CD8-positive, alpha-beta memory T cell (primary cell): ENCODE measurements at places on chromosomes 16 and 17. TPM values are rescaled to one million over a fixed set of nuclear protein-coding genes. Genes with fewer than 3 reads are reported as not detected.

DNA sequence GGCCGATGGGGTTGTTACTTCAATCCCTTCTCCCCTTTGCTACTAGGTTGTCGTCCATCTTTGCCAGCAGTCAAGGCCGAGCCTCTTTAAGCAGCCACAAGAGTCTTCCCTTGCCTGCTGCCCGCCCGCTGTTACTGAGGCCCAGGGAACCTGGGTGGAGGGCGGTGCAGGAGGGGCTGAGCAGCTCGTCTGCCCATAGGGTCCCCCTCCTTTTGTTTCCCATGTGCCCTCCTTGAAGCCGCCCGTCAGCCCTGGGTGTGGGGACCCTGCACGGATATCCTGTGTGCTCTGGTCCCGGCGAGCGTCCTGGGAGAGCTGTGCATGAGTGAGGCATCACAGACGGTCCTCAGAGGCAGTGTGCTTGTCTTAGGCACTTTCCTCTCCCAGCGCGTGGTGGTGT lies 37.9 kb upstream of the CAPN15 start:
- no peak for DNase-seq

DNA sequence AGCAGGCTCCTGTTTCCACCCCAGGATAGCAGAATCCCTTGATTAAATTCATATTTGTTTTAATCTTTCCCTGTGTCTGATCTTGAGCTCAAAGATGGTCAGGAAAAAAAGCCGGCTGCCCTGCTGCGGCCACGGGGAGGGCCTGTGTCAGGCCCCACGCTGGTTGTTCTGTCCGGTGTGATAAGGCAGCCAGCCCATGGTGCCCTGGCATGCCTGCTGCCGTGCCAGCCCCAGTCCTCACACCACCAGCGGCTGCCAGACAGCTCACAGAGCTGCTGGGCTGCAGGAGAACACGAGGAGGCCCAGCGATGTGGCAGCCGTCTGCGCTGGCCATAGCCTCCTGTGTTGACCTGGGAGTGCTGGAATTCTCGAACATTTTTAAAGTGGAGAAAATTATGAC lies 34.7 kb upstream of the BRD7 start:
- DNase-seq: no peak

GRCh38 chr17:77909236-77909635 lies 49.3 kb upstream of the TNRC6C start:
- no peak for DNase-seq

DNA sequence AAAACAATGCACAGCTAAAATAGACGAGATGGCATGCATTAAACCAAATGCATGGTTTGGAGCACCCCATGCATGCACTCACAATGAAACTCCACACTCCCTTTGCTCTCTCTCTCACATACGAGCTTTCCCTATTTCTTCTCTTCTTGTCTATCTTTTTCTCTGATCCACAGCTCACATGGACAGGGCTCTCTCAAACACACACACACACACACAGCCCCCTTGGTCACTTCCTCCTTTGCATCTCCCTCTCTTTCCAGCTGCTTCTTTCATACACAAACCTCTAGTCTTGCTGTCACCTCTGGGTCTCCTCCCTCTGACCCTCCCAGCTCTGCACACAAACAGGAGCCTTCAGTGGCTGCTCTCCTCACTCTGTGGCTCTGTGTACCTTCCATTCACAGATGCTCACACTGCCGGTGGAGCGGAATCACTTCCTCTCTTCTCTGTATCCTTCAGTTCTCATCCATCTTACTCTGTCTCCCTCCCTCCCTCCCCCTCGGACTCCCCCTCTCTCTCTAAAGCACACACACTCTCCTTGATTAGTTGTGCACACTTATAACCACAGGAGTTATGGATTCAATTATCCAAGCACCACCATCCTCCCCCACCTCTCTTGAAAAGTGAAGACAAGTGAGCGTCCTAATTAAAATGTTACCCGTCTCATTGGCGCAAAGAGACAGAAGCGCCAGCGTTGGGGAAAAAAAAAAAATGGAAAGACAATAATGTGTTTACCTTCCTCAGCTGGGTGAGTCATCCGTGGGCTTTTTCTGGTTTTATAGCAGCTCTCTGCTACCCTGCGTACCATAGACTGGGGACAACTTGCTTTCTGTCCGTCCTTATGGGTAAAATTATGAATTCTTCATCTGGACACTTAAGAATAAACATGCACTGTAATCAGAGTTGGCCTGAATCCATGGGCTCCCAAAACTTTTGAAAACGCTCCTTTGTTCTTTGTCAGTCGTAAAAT lies 90.8 kb downstream of the SHISA6 start:
- no peak for DNase-seq

GRCh38 chr16:58933186-58933585 lies 199.1 kb upstream of the GOT2 start:
- DNase-seq: no peak

DNA sequence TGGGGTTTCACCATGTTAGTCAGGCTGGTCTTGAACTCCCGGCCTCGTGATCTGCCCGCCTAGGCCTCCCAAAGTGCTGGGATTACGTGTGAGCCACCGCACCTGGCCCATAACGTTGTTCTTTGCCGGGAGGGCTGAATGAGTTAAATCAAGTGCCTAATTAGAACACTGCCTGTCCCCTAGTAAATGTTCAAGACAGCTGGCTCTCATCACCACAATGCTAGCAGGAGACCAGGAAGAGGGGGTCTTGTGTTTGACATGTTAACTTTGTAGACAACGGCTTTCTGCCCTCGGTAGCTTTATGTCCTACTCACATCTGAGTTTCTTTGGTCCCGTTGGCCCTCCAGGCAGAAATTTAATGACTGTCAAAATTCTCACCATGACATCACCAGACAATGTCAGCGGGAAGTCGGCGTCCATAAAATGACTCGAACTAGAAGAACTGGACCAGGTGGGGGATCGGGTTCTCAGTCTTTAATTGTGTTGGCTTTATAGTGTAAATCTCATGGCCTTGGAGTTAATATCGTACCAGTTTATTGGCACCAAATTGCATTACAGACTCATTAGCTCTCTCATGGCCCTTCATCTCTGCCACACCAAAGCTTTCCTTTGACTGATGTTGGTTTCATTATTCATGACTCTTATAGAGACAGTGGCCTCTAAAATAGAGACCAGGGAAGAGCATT lies 11.4 kb upstream of the ITPRIPL2 start:
- no peak for DNase-seq

- DNase-seq: no peak
Observed at GRCh38 chr17:44266402-44267164, 1.4 kb downstream of the SLC4A1 start.

DNA sequence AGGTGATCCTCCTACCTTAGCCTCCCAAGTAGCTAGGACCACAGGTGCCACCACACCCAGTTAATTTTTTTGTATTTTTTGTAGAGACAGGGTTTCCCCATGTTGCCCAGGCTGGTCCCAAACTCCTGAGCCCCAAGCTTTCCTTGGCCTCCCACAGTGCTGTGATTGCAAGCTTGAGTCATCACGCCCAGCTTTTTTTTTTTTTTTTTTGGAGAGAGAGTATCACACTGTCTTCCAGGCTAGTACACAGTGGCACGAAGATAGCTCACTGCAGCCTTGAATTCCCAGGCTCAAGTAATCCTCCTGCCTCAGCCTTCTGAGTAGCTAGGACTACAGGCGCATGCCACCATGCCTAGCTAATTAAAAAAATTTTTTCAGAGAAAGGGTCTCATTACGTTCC lies 27.2 kb downstream of the HEATR9 start:
- no peak for DNase-seq

GRCh38 chr17:36136439-36136838 lies 32.8 kb downstream of the CCL4 start:
- no peak for DNase-seq

DNA sequence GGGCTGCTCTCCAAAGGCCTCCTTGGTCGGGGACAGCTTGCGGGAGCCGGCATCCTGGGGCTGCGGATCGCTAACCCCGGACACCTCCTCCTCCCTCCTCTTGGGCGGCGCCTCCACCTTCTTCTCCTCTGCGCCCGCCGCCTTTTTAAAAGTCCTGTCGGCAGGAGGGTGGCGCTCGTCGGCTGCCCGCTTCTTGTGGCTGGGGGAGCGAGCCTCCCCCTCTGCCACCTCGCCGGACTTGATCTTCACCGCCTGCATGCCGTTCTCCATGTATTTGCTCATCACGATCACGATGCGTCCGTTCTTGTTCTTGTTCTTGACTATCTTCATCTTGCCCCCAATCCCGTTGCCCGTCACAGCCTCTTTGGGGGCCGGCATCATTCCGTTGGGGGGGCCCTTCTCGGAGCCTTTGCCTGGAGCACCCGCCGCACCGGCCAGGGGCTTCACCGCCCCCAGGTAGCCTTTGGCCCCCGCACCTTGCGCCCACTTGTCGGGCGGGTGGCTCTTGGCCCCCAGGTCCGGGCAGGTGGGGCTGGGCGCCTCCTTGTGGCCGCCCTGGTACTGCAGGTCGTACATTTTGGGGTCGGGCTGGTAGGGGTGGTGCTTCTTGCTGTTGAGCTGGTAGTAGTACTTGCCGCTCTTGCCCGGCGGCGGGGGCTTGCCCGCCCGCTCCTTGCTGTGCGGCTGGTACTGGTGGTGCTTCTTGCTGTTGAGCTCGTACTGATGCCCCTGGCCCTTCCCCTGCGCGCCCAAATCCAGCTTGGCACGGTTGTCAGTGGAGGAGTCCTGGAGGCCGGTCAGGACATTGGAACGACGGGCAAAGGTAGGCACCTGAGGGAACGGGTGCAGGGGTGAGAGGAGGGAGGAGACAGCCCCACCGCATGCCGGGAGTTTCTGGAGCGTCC lies 4.4 kb downstream of the CBX4 start:
- DNase-seq: no peak

GRCh38 chr17:78501241-78502036 lies 75.8 kb downstream of the DNAH17 start:
- no peak for DNase-seq

DNA sequence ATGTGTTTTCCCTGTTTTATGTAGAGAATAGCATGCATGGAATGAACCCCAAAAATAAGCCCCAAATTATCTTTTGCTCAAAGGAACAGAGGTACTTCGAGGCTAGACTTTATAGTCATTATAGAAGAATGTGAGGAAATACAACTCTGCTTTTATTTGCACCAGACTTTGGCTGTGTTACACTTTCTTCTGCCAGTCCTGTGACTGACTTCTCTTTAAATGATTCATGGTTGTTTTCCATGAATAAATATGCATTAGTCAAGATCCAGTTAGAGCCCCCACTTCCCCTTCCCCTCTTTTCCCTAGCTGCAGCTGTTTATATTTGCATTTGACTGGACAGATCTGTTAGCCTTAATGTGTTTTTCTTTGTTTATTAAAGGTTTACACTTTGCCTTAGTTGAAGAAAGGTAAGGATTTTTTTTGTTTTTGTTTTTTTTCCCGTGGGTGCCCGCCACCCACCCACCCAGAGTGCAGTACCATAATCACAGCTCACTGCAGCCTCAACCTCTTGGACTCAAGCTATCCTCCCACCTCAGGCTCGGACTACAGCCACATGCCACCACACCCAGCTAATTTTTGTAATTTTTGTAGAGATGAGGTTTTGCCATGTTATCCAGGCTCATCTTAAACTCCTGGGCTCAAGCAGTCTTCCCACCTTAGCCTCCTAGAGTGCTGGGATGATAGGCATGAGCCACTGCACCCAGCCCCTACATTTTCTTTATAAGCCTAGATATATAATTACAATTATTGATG lies 152.6 kb downstream of the CYB561 start:
- no peak for DNase-seq

DNA sequence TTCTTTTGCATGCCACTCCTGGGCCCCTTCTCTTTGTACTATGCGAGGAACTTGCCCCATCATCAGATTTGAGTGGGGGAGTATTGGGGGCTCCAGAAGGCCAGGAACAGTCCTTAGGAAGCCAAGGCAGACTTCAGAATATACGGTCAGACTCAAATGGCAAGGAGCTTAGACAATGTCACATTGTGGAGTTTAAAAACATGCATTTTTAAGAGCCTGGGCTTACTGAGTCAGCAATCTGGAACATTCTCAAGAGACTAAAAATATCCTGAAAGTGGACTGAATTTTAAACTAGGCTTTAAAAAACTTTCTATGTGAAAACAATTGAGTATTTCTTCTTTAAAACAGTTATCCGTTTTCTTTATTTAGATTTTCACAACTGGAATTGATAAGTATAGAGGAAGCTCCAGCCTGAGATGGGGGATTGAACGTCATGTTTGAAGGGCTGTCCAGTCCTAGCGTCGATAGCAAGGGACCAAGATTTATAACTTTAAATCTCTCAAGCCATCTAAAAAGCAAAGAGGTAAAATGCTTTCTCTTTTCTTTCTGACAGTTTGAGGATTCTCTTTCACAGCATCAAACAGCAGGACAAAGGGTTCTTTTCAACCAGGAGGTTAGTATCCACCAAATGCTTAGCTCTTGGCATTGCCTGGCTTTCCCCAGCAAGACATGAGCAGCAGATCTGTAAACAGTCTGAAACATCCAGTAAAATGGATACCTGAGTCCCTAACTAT lies 45.8 kb upstream of the CDRT4 start:
- no peak for DNase-seq

DNA sequence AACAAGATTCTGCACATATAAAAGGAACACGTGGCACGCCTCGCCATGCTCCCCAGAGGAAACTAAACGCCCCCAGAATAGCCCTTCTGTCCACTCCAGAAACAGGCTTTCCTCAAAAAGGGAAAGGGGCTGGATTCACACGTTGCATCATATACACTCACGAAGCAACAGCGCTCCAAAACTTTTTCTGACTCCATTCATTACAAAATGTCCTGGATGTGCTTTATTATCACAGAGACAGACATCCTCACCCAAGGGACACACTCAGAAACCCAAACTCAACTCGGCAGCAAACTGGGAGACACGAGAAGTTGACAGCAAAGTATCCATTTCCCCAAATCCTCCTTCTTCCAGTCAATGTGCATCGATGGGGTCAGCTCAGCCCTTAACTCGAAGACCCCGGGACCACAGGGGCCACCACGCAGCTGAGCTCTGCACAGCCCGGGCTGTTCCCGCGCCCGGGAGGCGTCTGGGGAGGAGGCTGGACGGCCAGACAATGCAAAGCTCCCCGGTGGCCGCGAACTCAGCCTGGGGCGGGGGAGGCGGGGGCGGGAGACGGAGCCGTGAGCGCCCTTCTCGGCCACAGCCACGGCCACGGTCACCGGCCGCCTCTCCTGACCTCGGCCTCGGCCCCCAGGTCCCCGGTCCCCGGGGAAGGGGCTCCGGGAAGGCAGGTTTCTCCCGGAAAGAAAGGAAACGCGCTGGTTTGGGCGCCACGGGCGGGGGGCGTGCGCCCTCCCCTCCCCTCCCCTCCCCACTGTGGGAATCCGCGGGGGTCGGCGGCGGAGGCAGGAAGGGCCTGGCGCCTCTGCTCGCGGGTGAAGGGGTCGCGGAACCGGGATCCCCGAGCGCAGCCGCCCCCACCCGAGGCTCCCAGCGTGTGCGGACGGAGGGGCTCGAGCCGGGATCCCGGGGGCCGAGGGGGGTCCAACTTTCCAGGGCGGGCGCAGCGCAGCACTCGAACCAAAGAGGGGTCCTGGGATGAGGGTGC lies 1.2 kb downstream of the NXN start:
- DNase-seq: no peak

GRCh38 chr17:9020824-9021157 lies 519 bp upstream of the NTN1 start:
- DNase-seq: no peak

GRCh38 chr16:48537909-48538745 lies 71.9 kb downstream of the N4BP1 start:
- DNase-seq: no peak

GRCh38 chr16:14015948-14016347 lies 55.2 kb upstream of the MRTFB start:
- no peak for DNase-seq

Gene CSH2
- total RNA-seq: not detected

Gene NR1D1
- 10.2 TPM for total RNA-seq

Gene PRRT2
- 1.2 TPM for total RNA-seq

Gene USP22
- total RNA-seq: 146 TPM

Gene RSKR
- 18.4 TPM for total RNA-seq

Gene AOC2
- total RNA-seq: 2.4 TPM

Gene SENP3
- total RNA-seq: 121 TPM

Gene SLC5A11
- 0.15 TPM for total RNA-seq

Gene NOS2
- total RNA-seq: not detected
